ENCODE measurements at places on chromosomes 2 and 18.

DNA sequence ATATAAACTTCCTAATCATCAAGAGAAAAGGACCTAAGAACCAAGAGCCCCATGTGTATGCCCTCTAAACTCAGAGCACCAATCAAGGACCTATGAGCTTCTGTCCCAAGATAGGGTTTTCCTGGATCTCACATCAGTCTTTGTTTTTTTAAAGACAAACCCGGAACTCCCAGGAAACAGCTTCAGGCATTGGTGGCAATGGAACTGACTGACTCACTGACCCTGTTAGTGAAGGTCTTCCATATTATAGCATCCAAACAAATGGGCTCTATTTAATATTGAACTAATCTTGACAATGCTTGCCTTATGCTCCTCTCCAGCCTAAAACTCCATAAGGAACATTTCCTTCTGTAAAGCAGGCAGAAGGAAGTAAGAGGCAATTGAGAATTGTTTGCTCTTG lies 63.5 kb upstream of the RPE start:
- DNase-seq, result no peak

DNA sequence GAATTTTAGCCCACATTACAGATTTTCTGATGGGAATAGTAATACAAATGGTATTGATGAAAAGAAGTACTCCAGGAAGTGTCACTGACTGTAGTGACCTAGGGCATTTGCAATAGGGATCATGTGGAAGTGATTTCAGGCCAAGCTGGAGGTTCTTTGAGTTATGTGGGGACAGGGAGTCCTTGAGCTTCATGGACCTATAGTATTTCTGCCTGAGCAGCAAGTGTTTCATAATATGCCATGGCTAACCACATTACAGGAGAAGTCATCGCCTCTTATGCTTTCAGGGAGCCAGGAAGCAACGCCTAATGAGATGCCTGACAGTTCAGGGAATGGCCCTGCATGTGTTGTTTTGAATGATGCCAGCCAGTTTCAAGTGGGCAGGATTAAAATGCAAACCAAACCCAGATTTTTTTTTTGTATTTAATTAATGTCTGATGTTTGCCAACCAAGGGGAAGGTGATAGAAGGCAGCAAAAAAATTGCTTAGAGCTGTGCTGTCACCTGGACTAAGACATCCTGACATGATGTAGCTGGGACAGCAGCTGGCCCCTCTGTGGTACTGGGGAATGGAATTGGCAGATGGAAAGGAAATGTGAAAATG lies 109.5 kb downstream of the RAPGEF4 start:
- no peak for DNase-seq

GRCh38 chr2:151277067-151277466 lies 12.4 kb downstream of the NMI start:
- DNase-seq, result no peak

DNA sequence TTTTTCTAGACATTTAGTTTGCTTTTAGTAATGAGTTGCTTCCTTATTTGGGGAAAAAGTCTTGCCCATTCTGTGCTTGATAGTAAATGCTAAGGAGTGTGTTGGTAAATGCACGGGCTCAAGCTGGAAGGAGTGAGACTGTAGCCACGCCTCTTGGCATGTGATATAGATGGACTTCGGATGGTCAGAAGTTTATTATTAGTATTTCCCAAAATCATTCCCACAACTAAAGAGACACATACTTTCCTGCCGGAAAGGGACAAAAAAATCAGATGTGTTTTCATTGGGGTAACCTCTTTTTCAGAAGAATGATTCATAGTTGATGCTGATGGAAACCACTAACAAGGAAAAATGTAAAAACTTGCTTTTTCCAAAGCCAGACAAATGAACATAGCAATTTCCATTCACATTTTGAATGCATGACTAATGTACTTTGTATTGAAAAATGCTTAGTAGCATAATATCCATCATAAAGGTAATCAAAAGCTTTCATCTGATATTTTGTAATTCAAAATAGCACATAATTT lies 133.2 kb downstream of the ZNF532 start:
- DNase-seq, result no peak
